Stimulated activated CD4-positive, alpha-beta T cell treated with anti-CD3 and anti-CD28 coated beads, Interleukin-4, amount 100 ng/mL, for 24 hours (primary cell): ENCODE measurements at places on chromosomes 4 and X.

GRCh38 chrX:115949900-115950822, 220.4 kb upstream of the AGTR2 start:
- no peak for DNase-seq

DNA sequence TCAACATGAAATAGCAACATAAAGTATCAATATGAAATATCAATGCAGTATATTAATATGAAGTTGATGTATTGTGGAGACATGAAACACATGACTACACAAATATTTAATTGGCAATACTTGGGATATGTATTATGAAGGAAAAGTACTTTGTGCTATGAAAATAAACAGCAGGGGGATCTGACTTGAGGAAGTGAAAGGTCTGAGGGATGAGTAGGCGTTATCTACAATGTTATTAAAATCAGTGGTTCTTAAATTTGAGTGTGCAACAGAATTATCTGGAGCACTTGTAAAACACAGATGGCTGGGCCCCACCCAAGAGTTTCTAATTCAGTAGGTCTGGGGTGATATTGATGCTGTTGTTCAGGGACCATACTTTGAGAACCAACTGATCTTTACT, 27.4 kb upstream of the ARX start:
- no peak for DNase-seq

DNA sequence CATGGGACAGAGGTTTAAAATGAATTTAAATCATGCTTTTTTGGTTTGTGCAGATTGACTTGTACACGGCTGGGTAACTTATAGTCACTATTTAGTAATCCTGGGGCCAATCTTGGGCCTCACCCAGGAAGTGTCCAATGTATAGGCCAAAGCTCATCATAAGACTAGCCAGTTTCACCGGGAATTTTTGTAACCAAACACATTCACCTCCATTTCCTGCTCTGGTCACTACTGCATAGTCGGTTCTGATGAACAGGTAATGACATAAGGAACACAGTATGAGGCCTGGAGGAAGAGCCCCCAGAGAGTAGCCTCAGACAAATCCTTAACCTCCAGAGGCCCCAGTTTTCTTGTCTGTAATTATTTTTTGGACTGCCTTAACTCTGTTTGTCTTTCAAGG, 81.9 kb downstream of the HPRT1 start:
- no peak for DNase-seq

DNA sequence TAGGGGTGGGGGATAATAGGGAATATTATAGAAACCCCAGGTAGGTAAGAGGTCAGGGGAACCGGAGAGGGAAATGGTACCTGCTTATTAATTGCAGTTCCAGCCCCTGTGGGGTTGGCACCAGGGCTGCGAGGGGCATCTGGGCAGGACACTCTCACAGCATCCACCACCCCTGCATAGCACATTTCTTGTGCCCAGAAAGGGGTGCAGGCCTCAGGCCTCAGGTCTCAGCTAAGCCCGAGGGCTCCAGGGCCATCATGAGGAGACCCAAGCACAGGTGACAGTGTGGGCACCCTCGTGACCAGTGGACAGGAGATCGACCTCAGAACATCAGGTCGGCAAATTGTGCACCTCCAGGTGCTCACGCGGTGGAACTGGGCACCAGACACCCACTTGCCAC, 164.7 kb downstream of the EVC2 start:
- no peak for DNase-seq

GRCh38 chr4:165635951-165636350, 237.1 kb upstream of the TLL1 start:
- no peak for DNase-seq

DNA sequence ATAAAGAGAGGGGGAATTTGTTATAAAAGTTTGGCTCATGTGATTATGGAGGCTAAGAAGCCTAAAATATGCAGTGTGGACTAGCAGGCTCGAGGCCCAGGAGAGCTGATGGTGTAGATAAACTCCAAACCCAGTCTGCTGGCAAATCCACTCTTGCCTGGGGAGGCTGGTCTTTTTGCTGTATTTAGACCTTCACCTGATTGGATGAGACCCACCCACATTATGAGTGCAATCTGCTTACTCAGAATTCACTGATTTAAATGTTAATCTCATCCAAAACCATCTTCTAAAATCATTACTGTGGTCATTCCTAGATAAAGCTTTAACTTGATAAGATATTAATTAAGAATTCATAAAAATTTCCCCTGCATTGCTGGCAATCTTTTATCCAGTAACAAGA, 473.2 kb downstream of the TMA16 start:
- DNase-seq, result no peak

- DNase-seq, result no peak
Observed at GRCh38 chr4:183353557-183353956, 31.3 kb upstream of the CLDN24 start.

GRCh38 chrX:108582151-108582550, 142.5 kb downstream of the COL4A5 start:
- DNase-seq, result no peak

DNA sequence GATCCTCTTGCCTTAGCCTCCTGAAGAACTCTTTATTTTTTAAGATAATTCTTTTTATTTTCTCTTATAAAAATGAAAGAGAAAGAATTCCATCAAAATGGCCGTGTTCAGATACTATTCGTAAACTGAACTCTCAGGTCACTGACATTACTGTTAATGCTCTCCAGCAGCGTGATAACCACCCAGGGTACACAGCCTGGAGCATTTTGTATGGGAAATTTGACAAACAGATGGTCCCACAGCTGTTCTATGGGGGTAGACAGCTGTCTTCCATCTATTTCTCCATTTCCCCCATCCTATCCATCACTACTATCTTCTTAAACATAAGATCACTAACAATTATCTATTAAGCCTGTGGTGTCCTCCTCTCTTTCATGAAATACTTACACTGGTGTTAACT, 47.8 kb downstream of the SYNPO2 start:
- DNase-seq, result no peak

- DNase-seq, result no peak
Observed at GRCh38 chr4:45368832-45369231, 642.5 kb upstream of the GNPDA2 start.

- DNase-seq, result no peak
Observed at GRCh38 chr4:125353131-125353530, 38.4 kb downstream of the FAT4 start.

DNA sequence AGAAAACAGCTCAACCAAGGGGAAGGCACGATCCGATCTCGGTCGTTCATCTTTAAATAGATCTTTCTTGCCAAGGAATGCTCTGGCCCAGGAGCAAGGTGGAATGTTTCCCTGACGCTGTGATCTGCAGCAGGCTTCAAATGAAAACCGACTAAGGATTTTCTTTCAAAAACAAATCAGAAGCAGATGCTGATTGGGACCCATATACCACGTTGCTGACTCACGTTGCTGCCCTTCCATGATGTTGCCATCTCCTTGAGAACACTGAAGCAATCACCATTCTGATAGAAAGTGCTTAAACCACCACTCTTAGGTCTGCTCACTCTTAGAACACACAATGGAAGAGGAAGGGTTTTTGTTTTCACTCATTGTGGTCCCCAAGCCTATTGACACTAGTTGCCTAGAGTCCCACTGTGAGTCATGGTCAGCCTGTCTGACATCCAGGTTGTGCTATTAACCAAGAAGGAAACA, 26.1 kb downstream of the LAMTOR3 start:
- no peak for DNase-seq

DNA sequence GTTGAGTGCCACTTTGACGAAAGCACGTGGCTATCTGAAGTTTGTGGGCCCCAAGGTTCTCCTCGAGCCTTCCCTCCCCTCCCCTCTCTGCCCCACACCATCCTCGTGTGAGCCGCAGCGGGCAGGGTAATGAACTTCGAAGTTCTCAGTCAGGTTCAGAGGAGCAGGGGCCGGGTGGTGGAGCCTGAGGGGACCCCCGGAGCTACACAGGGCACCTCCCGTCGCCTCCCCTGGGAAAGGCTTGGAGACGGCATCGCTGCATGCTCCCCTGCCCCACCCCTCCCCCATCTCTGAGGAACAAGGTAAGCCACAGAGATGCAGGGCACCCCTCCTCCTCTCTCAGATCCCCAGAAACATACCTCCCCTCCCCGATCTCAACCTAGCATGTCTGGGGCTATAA, 2.8 kb upstream of the NKX1-1 start:
- no peak for DNase-seq

- DNase-seq, result no peak
Observed at GRCh38 chr4:87121341-87122065, 98.9 kb downstream of the KLHL8 start.

- peak; percentile 46 for DNase-seq
Observed at GRCh38 chr4:183443655-183444213, 702 bp upstream of the CDKN2AIP start.

DNA sequence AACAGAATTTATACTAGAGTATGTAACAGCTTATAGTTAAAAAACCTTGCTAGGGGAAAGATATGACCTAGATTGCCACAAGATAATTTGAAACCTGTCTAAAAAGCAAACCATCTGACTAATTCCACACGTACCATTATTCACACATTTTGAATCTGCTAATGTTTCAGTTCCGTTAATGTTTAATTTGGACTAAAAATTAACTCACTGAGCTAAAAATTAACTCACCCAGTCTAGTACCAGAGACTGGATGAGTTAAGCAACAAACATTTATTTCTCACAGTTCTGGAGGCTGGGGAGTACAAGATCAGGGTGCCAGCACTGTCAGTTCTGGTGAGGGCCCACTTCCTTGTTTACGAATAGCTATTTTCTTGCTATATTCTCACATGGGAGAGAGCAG, 231.5 kb upstream of the DIAPH2 start:
- DNase-seq, result no peak

- no peak for DNase-seq
Observed at GRCh38 chr4:42710329-42710728, 53.4 kb upstream of the ATP8A1 start.

DNA sequence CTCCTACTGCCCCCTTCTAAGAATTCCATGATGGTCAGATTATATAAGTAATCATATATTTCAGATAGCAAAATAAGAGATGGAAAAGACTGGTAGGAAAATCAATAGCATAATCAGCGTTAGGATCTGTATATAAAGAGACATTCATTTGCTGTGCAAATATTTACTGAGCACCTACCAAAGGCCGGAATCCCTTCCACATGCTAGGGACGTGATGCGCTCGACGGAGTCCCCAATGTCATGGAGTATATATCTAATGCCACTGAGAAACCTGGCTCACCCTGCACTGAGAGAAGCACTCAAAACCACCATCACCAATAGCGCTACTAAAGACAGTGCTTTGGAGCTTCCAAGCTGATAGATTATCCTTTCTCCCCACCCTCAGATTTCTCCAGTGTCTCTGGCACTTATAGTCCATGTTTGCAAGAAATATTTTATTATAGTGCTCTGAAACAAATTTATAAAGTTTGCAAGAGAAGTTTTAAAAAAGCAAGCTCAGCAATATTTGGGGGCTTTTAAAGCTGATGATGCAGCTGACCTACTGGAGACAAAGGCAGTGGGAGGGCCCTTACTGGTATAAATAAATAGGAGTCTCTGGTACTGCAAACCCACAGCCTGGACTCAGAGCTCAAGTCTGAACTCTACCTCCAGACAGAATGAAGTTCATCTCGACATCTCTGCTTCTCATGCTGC, at the start of gene CXCL13:
Gene CXCL13, plus strand, starts transcription at position 611 of the 693 bp plus-strand sequence. Its CDS starts 46 bp downstream, at position 657.
- no peak for DNase-seq

DNA sequence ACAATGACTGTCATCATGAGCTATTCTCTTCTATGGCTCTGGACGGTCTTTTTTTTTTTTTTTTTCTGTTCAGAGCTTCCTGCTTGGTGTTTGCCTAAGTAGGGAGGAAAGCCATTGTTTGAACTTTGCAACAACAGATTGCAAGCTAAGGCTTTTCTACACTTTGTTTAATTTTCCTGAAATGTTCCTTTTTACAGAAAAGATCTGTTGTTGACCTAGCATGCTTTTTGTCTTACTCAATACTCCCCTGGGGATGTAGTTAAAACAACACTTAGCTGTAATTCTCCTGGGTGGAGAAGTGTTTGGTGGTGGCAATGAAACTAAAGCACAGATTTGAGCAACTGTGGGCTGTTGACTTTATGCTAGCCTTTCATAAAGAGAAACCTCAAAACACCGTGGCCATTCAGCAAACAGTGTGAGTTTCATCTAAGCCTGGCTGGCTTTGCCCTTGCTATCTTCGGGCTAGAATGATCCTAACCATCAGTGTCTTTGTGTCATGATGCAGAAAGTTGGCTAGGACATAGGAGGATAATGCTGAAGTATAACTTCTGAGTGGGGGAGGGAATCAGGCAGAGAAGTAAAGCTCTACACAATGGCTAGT, 110.5 kb downstream of the ANXA3 start:
- no peak for DNase-seq

- no peak for DNase-seq
Observed at GRCh38 chrX:17635231-17635630, 102.1 kb upstream of the SCML1 start.

GRCh38 chr4:145178740-145179280, 1.6 kb downstream of the OTUD4 start:
- peak; percentile 15 for DNase-seq

DNA sequence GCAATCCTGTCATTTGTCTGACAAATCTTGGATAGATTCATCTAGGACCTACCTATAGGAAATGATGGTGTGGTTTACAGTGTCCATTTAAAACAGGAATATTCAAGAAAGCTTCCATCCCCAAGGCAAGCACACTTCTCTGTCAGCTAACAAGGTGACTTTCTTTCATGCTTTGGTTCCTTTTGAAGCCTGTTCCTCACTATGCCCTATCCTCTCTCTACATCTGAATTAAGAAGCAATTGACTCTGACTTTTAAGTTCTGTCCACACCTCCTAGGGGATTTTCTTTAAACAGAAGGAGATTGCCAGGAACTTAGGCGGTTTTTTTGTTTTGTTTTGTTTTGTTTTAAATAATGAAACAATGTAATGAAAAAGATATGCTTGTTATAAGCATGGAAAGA, 1181.4 kb upstream of the TENM3 start:
- DNase-seq, result no peak

DNA sequence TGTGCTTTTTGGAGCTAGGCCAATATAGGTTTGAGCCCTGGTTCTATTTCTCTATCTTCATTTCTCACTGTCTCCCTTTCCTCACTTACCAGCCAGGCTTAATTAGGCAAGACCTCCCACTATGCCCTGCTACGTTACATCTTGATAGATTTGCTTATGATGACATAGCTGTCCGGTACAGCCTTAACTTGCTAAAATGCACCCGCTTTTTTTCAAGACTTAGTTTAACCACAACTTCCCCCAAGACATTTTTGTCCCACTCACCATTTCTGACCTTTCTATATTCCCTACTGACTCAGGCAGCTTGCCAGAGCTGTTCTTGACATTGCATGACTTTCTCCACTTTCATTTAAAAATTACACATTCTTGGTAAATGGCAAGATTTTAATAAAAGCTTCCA, 152.6 kb downstream of the MID1 start:
- no peak for DNase-seq

GRCh38 chr4:80367737-80368136, 32.2 kb downstream of the CFAP299 start:
- no peak for DNase-seq
